ENCODE measurements at places on chromosomes 3 and 15. TPM values are rescaled to one million over a fixed set of nuclear protein-coding genes. Genes with fewer than 3 reads are reported as not detected.

GRCh38 chr15:47299846-47300434 lies 417.4 kb upstream of the SEMA6D start:
- DNase-seq, result no peak

DNA sequence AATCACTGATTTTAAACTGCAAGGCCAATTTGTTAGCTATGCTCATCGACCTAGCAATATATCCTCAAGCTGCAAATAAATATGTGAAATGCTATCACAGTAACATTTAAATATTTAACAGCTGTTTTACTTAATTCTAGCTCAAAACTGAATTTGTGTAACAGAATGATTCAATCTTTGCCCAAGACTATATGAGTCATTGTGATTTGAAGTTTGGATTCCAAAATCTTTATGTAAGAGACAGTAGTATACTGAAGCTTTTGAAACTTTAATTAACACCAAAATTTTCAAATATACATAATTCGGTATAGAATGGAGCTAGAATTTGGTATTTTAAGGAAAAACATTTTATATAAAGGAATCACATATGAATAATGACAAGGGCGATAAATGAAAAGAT lies 603.0 kb upstream of the ROBO2 start:
- DNase-seq, result no peak

DNA sequence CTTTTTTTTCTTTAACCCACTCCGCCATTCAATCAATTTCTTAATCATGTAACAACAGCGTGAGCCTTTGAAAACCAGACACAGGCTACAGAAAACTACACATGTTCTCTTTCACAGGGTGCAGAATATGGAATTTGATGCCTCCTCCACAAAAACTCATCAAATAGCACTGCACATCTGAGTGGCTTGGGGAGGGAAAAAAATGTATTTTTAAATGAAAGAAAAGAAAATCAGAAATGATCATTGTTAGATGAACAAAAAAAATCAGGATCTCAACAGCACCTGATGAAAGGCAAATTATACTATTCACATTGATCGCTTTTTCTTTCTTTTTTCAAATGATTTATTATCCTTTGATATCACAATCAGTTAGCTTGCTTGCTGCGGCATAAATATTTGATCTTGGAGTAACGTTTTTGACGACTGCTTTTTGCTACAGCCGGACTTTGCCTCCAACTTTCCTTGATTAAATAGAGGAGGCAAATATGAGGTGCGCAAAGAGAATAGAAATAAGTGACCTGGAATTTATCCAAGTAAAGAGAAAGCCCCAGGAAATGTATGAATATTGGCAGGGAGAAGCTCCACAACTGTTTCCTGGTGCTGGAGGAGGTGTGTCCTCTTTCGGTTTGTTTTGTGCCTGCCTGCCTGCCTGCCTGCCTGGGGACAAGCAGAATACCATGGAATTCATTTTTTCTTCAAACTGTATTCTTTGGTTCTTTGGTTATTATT lies 63.1 kb downstream of the EDEM1 start:
- peak; percentile 10 for DNase-seq

IL5RA gene
- not detected for total RNA-seq

RAB43 gene
- total RNA-seq, result 17.5 TPM

PIGX gene
- 21.7 TPM for total RNA-seq
